T-helper 17 cell (primary cell): ENCODE measurements at places on chromosomes 1 and 21. TPM values are rescaled to one million over a fixed set of nuclear protein-coding genes. Genes with fewer than 3 reads are reported as not detected.

GRCh38 chr1:40630488-40631223 lies 34.8 kb downstream of the RIMS3 start:
- no peak overlapping the region for H3K4me3 ChIP-seq
- DNase-seq = no peak
- H3K27me3 ChIP-seq = peaks cover 3% of the 10 kb centered on the region
- peaks cover 21% of the 10 kb centered on the region for H3K4me1 ChIP-seq
- H3K27ac ChIP-seq = no peak overlapping the region
- no peaks in the 10 kb centered on the region for H3K36me3 ChIP-seq

DNA sequence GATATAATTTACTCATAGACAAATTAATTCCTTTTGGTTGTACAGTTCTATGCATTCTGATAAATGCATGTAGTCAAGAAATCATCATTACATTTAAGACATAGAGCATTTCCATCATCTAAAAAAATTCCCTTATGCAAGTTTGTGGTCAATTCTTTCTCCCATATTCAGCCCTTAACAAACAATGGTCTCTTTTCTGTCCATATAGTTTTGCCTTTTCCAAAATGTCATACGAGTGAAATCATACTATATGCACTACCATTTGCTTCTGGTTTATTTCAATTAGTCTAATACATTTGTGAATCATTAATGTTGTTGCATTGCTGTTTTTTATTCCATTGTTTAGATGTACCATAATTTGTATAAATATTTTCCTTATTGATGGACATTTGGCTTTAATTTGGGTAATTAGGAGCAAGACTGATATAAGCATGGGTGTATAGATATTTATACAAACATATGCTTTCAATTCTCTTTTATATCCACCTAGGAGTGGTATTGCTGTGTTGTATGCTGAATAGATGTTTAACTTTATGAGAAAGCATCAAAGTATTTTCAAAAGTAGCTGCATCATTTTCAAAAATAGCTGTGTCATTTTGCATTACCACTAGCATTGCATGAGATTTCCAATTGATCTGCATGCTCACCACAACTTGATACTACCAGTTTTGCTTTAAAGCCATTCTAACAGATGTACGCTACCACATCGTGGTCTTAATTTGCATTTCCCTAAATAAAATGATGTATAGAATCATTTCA lies 397.0 kb upstream of the ADAMTS5 start:
- H3K36me3 ChIP-seq = no peaks in the 10 kb centered on the region
- H3K4me3 ChIP-seq = no peak overlapping the region
- no peaks in the 10 kb centered on the region for H3K4me1 ChIP-seq
- H3K27me3 ChIP-seq = no peaks in the 10 kb centered on the region

GRCh38 chr1:233406339-233406960 lies 78.9 kb downstream of the MAP3K21 start:
- H3K27ac ChIP-seq = no peak overlapping the region
- peaks cover 39% of the 10 kb centered on the region for H3K27me3 ChIP-seq
- no peak for DNase-seq
- H3K36me3 ChIP-seq = no peaks in the 10 kb centered on the region

Gene PRELP
- total RNA-seq = not detected

DNA sequence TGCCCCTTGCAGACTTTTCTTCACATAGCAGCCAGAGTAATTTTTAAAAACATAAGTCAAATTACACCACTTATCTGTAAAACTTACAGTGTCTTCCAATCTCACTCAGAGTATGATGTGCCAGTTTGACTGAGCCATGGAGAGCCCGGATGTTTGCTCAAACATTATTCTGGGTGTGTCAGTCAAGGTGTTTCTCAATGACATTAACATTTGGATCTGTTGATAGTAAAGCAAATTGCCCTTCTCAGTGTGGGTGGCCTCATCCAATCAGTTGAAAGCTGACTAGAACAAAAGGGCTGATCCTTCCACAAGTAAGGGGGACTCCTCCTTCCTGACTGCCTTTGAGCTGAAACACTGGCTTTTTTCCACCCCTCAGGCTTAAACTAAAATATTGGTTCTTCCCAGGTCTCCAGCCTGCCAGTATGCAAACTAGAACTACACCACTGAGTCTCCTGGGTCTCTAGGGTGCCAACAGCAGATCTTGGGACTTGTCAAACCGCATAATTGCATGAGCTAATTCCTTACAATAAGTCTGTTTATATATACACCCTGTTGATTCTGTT lies 157.9 kb upstream of the CTTNBP2NL start:
- peaks cover 34% of the 10 kb centered on the region for H3K27me3 ChIP-seq
- no peaks in the 10 kb centered on the region for H3K4me1 ChIP-seq
- H3K4me3 ChIP-seq = no peak overlapping the region
- no peak for DNase-seq
- H3K36me3 ChIP-seq = peaks cover 2% of the 10 kb centered on the region
- H3K27ac ChIP-seq = no peak overlapping the region

DNA sequence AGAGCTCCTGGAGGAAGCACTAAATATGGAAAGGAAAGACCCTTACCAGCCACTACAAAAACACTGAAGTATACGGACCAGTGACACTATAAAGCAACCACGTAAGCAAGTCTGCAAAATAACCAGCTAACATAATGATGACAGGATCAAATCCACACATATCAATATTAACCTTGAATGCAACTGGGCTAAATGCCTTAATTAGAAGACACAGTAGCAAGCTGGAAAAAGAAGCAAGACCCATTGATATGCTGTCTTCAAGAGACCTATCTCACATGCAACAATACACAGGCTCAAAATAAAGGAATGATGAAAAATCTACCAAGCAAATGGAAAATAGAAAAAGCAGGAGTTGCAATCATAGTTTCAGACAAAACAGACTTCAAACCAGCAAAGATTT lies 31.0 kb downstream of the C1orf185 start:
- H3K36me3 ChIP-seq = no peaks in the 10 kb centered on the region
- H3K4me1 ChIP-seq = no peaks in the 10 kb centered on the region
- H3K27me3 ChIP-seq = peaks cover 18% of the 10 kb centered on the region
- H3K27ac ChIP-seq = no peak overlapping the region

- H3K27ac ChIP-seq = no peak overlapping the region
- H3K27me3 ChIP-seq = peaks cover 8% of the 10 kb centered on the region
- H3K4me1 ChIP-seq = no peaks in the 10 kb centered on the region
These were observed 41.7 kb downstream of the NFIA start for GRCh38 chr1:61124078-61124477.

Gene AQP10
- 8.9 TPM for total RNA-seq

DNA sequence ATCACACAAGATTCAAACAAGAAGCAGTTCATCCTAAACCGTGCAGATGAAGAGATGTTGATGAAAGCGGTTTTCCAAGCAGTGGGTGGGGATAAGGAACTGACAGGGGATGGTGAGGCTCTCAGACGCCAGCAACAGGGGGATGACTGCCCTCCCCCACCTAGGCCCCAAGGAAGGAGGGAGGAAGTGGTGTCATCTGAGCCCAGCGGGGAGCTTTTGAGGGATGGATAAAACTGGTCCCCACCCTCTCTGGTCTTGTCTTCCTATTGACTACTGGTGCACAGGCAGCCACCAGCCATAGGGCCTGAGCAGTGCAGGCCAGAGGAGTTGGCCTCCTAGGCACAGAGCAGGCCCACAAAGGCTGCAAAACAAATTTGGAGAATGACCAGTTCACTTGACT lies 175.5 kb downstream of the HUNK start:
- H3K4me3 ChIP-seq = no peak overlapping the region
- H3K27me3 ChIP-seq = peaks cover 4% of the 10 kb centered on the region
- DNase-seq = no peak
- H3K4me1 ChIP-seq = peaks cover 3% of the 10 kb centered on the region
- no peak overlapping the region for H3K27ac ChIP-seq
- no peaks in the 10 kb centered on the region for H3K36me3 ChIP-seq

Gene RABGAP1L
- 112 TPM for total RNA-seq

GRCh38 chr1:189350983-189351616 lies 1126.6 kb downstream of the BRINP3 start:
- H3K4me1 ChIP-seq = no peaks in the 10 kb centered on the region
- DNase-seq = no peak
- H3K27me3 ChIP-seq = no peaks in the 10 kb centered on the region
- no peaks in the 10 kb centered on the region for H3K36me3 ChIP-seq
- H3K27ac ChIP-seq = no peak overlapping the region

GRCh38 chr1:60896701-60897363 lies 185.5 kb upstream of the NFIA start:
- H3K4me1 ChIP-seq = no peaks in the 10 kb centered on the region
- no peak for DNase-seq
- no peak overlapping the region for H3K27ac ChIP-seq

DNA sequence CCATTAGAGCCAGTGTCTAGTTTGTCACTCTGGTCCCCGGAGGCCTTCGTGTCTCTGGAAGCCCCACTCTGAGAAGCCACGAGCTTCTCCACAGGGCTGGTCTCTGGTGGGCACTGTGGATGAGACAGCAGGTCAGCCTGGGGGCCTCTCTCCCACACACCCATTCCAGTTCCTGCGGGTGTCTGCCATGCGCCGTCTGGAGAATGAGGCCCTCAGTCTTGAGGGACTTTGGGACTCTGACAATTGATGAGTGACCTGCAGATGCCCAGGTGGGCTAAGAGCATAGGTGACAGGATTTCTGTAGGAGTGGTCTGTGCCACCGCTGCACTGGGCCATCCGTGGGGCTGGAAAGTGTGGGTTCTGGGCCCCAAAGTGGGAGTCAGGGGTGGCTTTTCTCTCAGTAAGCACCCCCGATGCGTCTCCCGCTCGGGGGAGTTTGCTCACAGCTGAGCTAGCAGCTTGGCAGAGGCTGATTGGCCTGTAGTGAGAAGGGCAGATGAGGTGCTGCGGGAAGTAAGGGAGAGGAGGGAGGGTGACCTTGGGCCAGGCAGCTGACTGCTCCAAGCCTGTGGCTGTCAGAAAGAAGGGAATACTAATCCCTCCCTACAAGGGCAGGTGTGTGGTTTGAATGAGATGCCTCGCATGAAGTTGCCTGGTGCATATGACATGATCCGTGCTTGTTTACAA lies 26.4 kb downstream of the LHX4 start:
- no peak overlapping the region for H3K27ac ChIP-seq
- H3K36me3 ChIP-seq = peaks cover 3% of the 10 kb centered on the region
- no peak overlapping the region for H3K4me3 ChIP-seq
- H3K4me1 ChIP-seq = peaks cover 9% of the 10 kb centered on the region
- peaks cover 65% of the 10 kb centered on the region for H3K27me3 ChIP-seq
- no peak for DNase-seq

DNA sequence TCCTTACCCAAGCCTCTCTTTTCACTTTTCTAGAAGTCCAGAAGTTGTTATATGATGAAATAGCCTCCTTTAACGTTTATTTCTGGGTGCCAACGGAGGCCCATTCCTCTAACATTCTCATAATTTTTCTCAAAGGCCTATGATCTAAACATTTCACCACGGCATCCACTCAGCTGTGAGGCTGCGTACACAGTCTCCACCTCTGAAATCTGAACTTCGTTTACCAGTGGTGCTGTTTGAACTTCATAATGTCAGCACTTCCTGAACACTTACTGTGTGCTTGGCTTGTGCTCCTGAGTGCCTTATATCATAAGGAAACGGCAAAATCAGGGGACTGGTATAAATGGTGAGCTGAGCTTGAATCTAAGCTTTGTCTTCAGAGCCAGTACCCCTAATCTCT lies 12.0 kb upstream of the RBP7 start:
- no peaks in the 10 kb centered on the region for H3K27me3 ChIP-seq
- no peak overlapping the region for H3K4me3 ChIP-seq
- H3K36me3 ChIP-seq = peaks cover 2% of the 10 kb centered on the region
- H3K4me1 ChIP-seq = peaks cover 2% of the 10 kb centered on the region

DNA sequence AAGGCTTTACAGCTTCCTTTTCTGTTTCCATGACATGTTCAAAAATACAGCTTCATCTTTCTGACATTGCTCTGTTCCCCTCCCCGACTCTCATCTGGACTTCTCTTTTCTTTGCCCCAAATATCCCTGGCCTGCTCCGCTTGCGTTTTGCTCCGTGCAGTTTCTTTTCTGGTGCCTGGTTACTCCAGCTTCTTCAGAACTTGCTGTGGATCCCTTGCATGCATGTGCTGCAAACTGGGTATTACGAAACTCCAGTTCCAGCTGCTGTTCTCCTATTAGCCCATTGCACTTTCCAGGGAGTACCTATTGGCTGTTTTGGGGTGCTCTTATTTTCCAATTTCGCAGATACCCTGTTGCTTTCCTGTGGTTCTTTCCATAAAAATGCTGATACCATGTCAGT lies 9.9 kb upstream of the NDC1 start:
- no peaks in the 10 kb centered on the region for H3K4me1 ChIP-seq
- H3K4me3 ChIP-seq = no peak overlapping the region
- no peaks in the 10 kb centered on the region for H3K27me3 ChIP-seq
- H3K27ac ChIP-seq = no peak overlapping the region
- H3K36me3 ChIP-seq = peaks cover 10% of the 10 kb centered on the region

DNA sequence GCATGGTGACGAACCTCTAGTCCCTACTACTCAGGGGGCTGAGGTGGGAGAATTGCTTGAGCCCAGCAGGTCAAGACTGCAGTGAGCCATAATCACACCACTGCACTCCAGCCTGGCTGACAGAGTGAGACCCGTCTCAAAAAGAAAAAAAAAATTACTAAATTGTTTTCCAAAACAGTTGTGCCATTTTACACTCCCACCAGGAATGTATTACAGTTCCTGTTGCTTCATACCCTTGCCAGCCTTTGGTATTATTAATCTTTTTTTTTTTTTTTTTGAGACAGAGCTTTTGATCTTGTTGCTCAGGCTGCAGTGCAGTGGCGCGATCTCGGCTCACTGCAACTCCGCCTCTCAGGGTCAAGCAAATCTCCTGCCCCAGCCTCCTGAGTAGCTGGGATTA lies 55.9 kb downstream of the RPS6KA1 start:
- no peaks in the 10 kb centered on the region for H3K27me3 ChIP-seq
- H3K36me3 ChIP-seq = no peaks in the 10 kb centered on the region
- no peak overlapping the region for H3K27ac ChIP-seq
- peaks cover 9% of the 10 kb centered on the region for H3K4me1 ChIP-seq

Gene S100A9
- 138 TPM for total RNA-seq

Gene CLCC1
- 15.5 TPM for total RNA-seq

DNA sequence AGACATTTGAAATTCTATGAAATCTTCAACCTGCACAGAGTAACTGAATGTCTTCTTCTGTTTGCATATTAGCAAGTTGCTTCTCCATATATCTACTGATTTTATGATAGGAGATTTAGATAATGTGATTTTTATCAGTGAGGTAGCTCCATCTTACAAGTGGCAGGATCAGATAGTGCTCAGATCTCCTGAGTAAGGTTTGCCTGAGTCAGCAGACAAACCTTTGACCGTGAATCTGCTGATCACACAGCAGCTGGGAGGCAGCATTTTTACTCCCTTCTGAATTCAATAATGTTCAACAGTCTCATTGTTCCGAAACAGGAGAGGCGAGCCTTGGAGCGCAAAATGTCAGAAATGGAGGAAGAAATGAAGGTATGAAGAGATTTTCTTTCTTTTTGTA lies 141.4 kb downstream of the SYT2 start:
- H3K27ac ChIP-seq = no peak overlapping the region
- H3K4me1 ChIP-seq = peaks cover 7% of the 10 kb centered on the region
- H3K36me3 ChIP-seq = peaks cover 20% of the 10 kb centered on the region
- H3K27me3 ChIP-seq = no peaks in the 10 kb centered on the region
- DNase-seq = no peak
- no peak overlapping the region for H3K4me3 ChIP-seq

Gene NGF
- not detected for total RNA-seq

- H3K4me3 ChIP-seq = no peak overlapping the region
- H3K27ac ChIP-seq = no peak overlapping the region
- H3K4me1 ChIP-seq = no peaks in the 10 kb centered on the region
- no peak for DNase-seq
- H3K27me3 ChIP-seq = peaks cover 28% of the 10 kb centered on the region
These were observed 47.5 kb downstream of the ROR1 start for GRCh38 chr1:63821091-63822005.

- no peaks in the 10 kb centered on the region for H3K4me1 ChIP-seq
- peaks cover 12% of the 10 kb centered on the region for H3K27me3 ChIP-seq
- no peak overlapping the region for H3K27ac ChIP-seq
- H3K36me3 ChIP-seq = no peaks in the 10 kb centered on the region
- DNase-seq = no peak
These were observed 136.2 kb downstream of the PSMG1 start for GRCh38 chr21:39047046-39047445.

Gene S100A2
- not detected for total RNA-seq
